Activated gamma-delta T cell treated with anti-CD3 and anti-CD28 coated beads, Interleukin-2, amount 50 U/mL, for 16 hours (primary cell): ENCODE measurements at places on chromosomes 7 and 10.
A peak's percentile ranks its signal among the peaks of the same experiment; 100 is the strongest.

GRCh38 chr10:112793202-112793921, 156.7 kb upstream of the TCF7L2 start:
- DNase-seq: no peak

- DNase-seq: no peak
Measured at GRCh38 chr10:10826125-10826524, 191.5 kb upstream of the CELF2 start.

- DNase-seq: peak; percentile 70
Measured at GRCh38 chr10:103712898-103713498, 142.4 kb downstream of the SH3PXD2A start.

DNA sequence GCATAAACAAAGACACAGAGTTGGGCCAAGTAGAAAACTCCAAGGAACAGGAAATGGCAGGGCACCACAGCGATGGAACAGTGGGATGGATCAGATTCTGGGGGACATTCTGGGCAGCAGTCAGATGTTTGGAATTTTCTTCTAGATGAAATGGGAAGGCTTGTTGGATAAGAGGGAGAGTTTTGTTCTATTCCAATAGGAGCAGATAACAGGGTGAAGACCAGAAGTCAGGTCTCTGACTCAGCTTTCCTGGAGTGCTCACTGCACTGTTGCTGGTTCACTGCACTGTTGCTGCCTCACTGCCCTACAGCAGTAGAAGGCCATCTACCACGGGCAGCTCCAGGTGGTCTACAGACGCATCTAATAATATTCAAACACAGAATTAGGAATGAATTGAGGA, 135.6 kb downstream of the ATE1 start:
- DNase-seq: no peak

DNA sequence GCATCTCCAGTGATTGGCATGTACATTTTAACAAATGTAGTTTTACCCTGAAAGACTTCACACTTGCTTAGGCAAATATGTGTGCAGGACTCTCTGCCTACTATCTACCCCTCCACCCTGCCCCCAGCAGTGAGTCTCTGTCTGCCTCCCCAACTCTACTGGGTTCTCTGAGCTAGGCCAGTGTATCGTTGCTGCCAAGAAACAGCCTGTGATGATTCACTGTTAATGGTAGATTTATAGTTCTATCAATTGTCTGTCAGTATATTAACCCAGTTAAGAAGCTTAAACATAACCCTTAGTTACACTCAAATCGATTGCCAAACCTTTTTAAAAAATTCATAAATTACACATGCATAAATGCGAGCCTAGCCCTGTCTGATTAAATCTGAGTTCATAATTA, 137.0 kb downstream of the SND1 start:
- DNase-seq: no peak

DNA sequence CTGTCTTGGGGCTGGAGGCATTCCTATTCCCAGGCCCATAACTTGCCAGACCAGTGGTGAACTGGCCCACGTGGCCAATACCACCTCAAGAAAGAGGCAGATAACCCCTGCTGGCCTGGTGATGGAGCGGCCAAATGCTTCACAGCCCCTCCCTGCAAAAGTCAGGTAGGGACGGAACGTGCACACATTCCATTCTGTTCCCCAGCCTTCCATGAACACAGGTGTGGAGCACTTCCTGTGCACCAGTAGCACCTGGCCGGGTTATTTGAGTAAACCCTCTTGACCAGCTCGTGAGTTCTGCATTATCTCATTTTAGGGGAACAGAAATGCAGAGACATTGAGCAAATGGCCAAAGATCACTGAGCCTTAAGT, 134.4 kb downstream of the SH3PXD2A start:
- DNase-seq: no peak

- DNase-seq: no peak
Measured at GRCh38 chr7:157027568-157028198, 17.2 kb upstream of the MNX1 start.

- DNase-seq: no peak
Measured at GRCh38 chr7:56046721-56047445, 4.4 kb downstream of the PSPH start.

DNA sequence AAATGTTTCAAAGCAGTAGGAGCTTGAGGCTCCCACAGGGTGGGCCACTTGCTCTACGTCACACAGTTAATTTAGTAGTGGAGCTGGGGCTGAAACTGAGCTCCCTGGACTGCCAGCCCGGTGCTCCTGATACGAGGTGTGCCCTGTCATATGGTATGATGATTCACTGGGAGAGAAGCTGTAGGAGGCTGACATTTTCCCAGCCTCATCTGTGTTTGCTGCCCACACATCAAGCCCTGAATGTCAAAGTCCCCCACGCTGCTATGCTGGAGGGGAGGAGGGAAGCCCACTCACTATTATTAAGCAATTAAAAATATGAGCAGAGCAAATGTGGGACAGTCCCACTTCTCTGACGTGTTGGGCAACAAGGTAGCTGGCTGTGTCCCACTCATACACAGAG, 81.2 kb upstream of the SORCS3 start:
- DNase-seq: no peak

DNA sequence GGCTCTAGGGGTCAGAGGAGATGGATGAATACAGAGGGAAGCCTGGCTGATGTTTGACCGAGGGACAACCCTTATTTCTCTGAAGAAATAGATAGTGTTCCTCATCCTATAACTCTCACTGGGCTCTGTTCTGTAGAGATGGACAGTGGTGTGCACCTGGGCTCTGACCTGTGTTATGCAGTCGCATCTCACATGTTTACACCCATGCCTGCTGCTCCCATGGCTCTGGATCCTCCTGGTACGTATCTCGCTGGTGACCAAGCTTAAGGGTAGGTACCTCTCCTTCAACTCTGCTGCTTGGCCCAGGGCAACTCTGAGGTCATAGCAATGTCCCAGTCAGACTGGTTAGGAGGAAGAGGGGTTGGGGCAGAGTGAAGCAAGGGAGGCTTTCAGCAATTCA, 42.8 kb downstream of the ADRA2A start:
- no peak for DNase-seq

DNA sequence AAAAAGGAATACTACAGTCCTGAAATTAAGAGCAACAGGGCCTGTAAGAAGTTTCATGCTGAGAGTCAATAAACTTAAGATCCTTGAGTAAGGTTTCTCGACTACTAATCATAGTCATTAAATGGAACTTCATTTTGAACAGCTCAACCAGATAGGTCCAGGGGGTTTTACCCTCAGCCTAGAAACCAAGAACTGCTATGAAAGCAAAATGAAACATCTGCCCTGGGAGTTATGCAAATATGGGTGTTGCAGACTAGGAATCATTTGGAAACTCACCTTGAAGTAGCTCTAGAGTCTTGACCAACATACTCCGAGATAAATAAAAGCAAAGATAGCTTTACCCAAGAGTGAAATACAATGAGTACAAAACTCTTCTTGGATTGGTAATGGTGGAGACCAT, 128.0 kb downstream of the HGF start:
- no peak for DNase-seq

- no peak for DNase-seq
Measured at GRCh38 chr7:93757426-93757825, 133.1 kb downstream of the TFPI2 start.

- DNase-seq: no peak
Measured at GRCh38 chr10:113473851-113474250, 79.0 kb upstream of the HABP2 start.

GRCh38 chr10:70651661-70652060, 20.6 kb upstream of the ADAMTS14 start:
- DNase-seq: no peak

DNA sequence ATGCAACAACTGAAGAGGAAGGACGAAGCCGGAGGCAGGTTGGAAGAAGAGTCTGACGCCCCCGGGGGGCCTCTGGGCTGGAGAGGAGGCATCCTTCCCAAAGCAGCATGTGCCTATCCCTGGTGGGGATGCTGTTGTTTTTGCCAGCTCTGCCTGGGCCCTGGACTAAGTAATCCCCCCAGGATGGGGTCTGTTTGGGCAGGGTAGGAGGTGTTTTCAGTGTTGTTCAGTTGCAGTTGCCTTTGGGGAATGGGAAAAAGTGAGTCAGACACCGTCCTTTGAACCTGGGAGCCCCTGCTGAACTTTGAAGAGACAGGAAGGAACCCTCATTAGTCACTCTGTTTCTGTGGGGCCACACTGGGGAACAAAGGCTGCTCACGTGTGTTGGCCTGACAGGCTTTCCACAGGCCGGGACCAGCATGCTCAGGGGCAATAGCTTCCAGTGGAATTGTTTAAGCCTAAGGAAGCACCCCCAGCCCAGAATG, 35.2 kb upstream of the GDF10 start:
- peak; percentile 41 for DNase-seq

- no peak for DNase-seq
Measured at GRCh38 chr7:117237646-117238045, 85.2 kb downstream of the WNT2 start.

DNA sequence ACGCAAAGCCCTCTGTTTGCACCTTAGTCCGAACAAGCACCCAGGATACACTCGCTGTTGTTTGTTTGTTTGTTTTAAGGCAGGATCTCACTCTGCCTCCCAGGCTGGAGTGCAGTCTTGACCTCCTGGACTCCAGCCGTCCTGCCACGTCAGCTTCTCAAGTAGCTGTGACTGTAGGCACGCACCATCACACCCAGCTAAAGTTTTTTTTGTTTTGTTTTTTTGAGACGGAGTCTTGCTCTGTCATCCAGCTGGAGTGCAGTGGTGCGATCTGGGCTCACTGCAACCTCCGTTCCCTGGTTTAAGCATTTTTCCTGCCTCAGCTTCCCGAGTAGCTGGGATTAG, 76.8 kb downstream of the CTBP2 start:
- DNase-seq: no peak

DNA sequence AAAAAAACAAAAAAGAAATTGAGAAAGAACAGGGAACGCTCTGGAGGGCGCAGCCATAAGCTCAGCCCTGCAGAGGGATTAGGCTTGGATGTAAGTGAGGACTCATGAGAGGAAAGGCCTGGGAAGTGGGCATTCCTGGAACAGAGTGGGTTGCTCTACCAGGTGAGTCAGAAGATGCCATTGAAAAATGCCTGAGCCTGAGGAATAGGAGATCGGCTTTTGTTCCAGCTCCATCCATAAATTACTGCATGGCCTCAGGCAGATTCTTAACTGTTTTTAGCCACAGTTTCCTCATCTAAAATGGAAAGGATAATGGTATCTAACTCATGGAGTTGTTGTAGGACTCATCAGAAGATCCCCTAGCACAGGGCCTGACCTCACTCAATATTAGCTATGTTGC, 1.1 kb upstream of the RGR start:
- DNase-seq: no peak

GRCh38 chr10:80535671-80536360, 1.9 kb upstream of the SH2D4B start:
- DNase-seq: peak; percentile 52

DNA sequence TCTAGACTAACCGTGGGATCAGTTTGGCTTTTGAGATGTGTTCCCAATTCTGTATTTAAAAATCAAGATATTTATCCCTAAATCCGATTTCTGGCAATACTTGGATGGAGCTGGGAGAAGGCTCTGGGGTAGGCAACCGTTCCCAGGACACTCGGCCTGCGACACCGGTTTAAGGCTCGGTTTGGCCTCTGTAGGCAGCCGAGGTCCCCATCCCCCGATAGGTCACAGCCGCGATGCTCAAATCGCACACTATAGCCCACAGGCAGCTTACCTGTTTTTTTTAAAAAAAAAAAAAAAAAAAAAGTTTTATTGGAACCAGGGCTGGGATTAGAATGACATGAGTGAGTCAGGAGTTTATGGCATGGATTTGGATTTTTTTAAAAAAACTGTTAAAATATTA, 729 bp upstream of the TAF3 start:
- no peak for DNase-seq

GRCh38 chr10:105010411-105011121, 369.5 kb downstream of the SORCS3 start:
- DNase-seq: no peak

- no peak for DNase-seq
Measured at GRCh38 chr10:3848775-3849635, 64.0 kb upstream of the KLF6 start.

DNA sequence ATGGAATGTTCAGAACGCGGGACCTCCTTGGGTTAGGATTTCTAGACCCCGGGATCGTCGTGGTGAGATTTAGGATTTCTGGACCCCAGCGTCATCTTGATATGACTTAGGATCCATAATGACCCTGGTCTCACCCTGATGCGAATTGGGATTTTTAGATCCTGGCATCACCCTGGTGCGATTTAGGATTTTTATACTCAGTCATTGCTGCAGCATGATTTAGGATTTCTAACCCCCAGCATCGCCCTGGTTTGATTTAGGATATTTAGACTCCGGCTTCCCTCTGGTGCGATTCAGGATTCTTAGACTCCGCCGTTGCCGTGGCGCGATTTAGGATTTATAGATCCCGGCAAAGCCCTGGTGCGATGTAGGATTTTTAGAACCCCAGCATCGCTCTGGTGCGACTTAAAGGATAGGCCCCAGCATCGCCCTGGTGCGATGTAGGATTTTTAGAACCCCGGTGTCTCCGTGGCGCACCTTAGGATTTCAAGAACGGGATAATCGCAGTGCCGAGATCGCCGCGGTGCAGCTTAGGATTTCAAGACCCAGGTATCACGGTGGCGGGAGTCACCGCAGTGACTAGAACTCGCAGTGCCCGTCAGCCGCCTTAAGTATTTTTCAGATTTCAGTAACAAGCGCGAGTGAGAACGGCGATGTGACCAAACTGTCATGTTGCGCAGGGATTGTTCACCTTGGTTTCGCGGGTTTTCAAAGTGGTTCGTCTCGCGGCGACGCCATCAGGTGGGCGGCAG, 814 bp downstream of the MEST start:
- no peak for DNase-seq

GRCh38 chr7:75795831-75796285, 17.7 kb downstream of the CCL24 start:
- no peak for DNase-seq

- no peak for DNase-seq
Measured at GRCh38 chr7:88281749-88282148, 24.9 kb downstream of the STEAP4 start.

- no peak for DNase-seq
Measured at GRCh38 chr10:124659380-124659779, 84.8 kb downstream of the FAM53B start.

DNA sequence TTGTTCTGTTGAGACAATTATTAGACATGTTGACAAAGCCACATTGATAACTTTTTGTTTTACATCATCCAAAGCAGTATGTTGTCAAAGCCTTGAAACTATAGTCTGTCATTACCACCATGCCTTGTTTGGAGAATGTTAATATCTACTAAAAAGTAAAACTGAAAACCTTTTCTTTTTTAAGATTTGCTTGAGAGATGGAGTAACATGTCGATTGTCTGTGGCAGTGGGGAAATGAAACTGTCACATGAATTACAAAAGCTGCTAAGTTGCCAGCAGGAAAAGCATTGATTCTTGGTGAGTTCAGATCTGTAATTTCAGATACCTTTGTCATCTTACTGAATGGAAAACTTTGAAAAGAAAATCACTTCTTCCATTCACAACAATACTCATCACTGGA, 69.1 kb downstream of the TFPI2 start:
- DNase-seq: no peak

GRCh38 chr7:11988186-11988585, 156.2 kb upstream of the THSD7A start:
- no peak for DNase-seq
